ENCODE measurements at places on chromosomes 6 and 20. TPM values are rescaled to one million over a fixed set of nuclear protein-coding genes. Genes with fewer than 3 reads are reported as not detected.

Gene CST2
- total RNA-seq: not detected

Gene HLA-DOB
- not detected for total RNA-seq

Gene ACOT13
- 3.7 TPM for total RNA-seq

Gene BNIP5
- not detected for total RNA-seq

Gene CALHM6
- 0.85 TPM for total RNA-seq

Gene OOEP
- not detected for total RNA-seq

Gene SAMD5
- 1.1 TPM for total RNA-seq

Gene CFAP61
- not detected for total RNA-seq

Gene TOX2
- 1.5 TPM for total RNA-seq

Gene LAMA5
- 127 TPM for total RNA-seq

Gene CCN6
- total RNA-seq: not detected

Gene C6orf15
- total RNA-seq: not detected

Gene JAG1
- 203 TPM for total RNA-seq

Gene PRL
- total RNA-seq: not detected

Gene SRSF12
- total RNA-seq: under 0.01 TPM

Gene ID4
- total RNA-seq: 0.85 TPM

Gene TRDN
- not detected for total RNA-seq

Gene DDRGK1
- total RNA-seq: 53.1 TPM

Gene HECA
- 44.6 TPM for total RNA-seq

Gene ESR1
- total RNA-seq: not detected

Gene SNX3
- 212 TPM for total RNA-seq

Gene RGS17
- total RNA-seq: 3.3 TPM

Gene TUBB1
- total RNA-seq: not detected

Gene MUC22
- not detected for total RNA-seq

Gene FOXC1
- 12.1 TPM for total RNA-seq

Gene SRMS
- not detected for total RNA-seq

Gene SLC22A2
- not detected for total RNA-seq

Gene FAM184A
- 0.17 TPM for total RNA-seq

Gene SMOC2
- total RNA-seq: not detected

Gene PLCB1
- total RNA-seq: 18.0 TPM

Gene ZNF391
- total RNA-seq: 1.1 TPM

Gene C4B
- total RNA-seq: 1.2 TPM

Gene DEFB124
- not detected for total RNA-seq

Gene FRK
- total RNA-seq: 0.05 TPM

Gene RHAG
- total RNA-seq: not detected

Gene SYNDIG1
- total RNA-seq: 0.17 TPM

Gene EPPIN
- not detected for total RNA-seq

Gene CCN5
- not detected for total RNA-seq

Gene WASF1
- total RNA-seq: 11.4 TPM

Gene KCNB1
- under 0.01 TPM for total RNA-seq

Gene TRIM15
- total RNA-seq: not detected

Gene GJA1
- total RNA-seq: 482 TPM

Gene SNAP91
- 0.51 TPM for total RNA-seq

Gene VIP
- total RNA-seq: 0.56 TPM

Gene OPRL1
- 5.4 TPM for total RNA-seq

Gene CLPSL1
- not detected for total RNA-seq

Gene PGK2
- total RNA-seq: not detected

Gene PEX3
- total RNA-seq: 23.4 TPM

Gene TINAG
- total RNA-seq: not detected

Gene SLC22A16
- not detected for total RNA-seq

Gene BIRC7
- not detected for total RNA-seq

Gene ADGB
- not detected for total RNA-seq

Gene PRRC2A
- 70.8 TPM for total RNA-seq

Gene EBF4
- 1.0 TPM for total RNA-seq
